Cortex of kidney (tissue), 1 donor: ENCODE measurements at places on chromosomes 6 and 20.

DNA sequence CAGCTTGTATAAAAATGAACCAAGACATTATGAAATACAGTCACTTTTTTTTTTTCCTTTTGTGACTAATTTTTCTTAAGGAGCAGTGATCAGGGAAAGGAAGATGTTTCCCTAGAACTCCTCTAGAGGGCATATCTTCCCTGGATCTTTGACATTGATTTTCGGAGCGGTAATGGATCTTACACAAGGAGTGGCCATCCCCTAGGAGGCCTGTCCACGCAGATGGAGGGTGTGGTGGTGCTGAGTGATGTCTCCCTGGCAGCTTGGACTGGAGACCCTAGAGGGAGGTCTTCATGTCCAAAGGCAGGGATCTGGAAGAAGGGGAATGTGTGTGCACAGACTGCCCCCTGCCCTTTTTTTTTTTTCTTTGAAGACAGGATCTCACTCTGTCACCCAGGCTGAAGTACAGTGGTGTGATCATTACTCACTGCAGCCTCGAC is 7.0 kb upstream of the KIFC1 start:
- no peak for DNase-seq

GRCh38 chr6:75504465-75505222 is 11.0 kb upstream of the FILIP1 start:
- no peak for DNase-seq

GRCh38 chr6:3489027-3489757 is 32.3 kb upstream of the SLC22A23 start:
- no peak for DNase-seq

DNA sequence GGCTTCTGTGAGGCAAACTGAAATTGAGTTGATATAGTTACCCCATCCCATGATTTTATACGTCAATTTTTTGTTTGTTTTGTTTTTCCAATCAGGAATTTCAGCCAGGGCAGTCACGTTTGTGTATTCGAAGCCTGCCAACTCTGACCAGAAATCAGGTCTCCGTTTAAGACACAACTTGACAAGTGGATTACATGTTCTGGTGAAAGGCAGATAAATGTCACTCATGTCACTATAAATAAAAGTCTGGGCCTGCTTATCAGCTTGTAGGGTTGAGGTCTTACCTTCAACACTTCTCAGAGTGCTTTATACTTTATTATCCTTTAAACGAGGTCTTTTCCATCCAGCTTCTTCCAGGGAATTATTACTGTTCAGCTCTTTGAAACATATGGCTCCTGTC is 8.4 kb upstream of the XRN2 start:
- DNase-seq = no peak

DNA sequence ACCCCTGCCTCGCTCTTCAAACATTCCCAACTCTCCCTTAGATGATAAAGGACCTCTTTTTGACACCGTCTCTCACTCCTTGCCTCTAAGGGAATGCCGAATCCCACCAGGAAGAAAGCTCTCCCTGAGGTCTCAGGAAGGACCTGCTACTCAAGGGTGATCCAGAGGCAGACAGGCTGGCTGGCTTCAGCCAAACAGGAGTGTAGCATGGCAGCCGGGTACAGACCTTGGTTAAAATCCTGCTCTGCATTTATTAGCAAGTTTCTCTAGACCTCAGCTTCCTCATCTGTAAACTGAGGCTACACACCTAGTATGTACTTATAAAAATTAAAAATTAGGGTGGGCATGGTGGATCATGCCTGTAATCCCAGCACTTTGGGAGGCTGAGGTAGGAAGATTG is 17.2 kb downstream of the MAP1LC3A start:
- DNase-seq = no peak

- DNase-seq = no peak
Observed at GRCh38 chr6:104969785-104970581, 13.1 kb downstream of the LIN28B start.

DNA sequence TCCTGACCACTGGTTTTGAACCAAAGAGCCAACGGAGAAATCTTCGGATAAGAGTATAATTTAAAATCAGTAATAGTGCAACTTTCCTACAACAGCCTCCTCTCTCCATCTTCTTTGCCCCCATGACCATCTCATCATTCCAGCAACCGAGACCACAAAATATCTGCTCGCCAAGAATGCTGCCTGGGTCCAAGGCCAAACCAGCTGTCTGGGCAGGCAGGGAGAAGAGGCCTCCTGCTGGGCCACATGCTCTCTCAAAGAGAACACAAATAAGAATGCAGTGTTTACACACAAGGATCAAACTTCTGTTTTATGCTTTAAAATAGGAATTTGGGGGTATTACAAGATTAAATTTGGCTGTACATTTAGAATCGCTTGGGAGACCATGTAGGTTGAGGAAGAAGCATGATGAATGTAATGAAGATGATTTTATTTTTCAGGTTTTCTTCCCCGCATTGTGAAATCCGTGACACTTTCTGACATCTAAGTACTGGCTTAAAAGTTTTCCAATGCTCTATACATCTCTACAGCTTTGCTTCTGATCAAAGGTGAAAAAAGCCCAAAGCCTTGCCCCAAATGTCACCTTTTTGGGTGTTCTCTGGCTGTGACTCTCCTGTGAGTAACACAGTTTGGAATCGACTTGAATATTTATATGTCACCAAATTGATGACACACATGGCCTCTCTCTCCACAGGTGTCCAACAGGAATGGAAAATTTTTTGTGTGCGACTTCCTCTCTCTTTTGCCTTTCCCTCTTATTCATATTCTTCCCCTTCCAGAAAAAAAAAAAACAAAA is 79.4 kb upstream of the PROKR2 start:
- no peak for DNase-seq

DNA sequence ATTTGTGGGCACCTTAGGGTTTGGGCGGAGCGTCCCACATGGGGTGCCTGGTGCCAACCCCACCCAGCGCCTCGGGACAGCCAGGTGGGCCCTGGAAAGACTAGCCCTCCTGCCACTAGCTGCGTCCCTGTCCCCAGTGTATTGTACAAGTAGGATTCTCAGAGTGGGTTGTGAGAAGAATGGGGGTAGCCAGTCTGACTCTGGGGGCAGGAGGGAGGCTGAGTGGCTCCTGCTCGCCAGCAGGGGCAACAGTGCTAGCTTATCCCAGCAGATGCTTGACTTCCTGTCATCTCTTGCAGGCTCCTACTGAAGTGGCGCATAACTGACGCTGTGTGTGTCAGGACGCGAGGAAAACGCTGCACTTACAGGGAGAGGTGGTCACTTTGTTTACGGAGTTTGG is 9.3 kb downstream of the PSMA7 start:
- DNase-seq = no peak

DNA sequence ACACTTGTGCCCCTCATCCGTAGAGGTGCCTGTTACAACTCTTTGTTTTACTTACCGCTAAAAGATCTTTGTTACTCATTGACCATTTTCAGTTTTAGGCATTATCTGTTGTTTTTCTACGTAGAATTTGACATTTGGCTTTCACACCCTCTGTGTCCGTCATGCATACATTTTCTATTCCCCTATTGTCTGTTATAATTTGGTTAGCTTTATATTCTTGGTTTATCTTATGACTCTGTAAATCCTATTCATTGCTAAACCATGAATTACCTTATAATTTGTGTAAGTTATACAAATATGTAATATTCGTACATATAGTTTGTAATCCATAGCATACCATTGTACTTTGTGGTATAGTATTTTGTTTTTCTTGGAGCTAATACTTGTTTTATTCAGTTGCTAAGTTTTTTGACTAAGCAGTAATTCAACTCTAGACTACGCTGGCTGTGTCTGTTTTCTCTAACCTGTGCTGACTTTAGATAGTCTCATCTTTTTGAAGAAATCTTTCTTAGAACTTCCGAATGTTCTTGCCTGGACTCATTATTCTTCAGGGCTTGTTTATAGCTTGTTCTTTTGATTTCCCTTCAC is 21.8 kb downstream of the CDC5L start:
- DNase-seq = no peak

GRCh38 chr6:119348748-119349360 is 707 bp downstream of the MAN1A1 start:
- no peak for DNase-seq
